ENCODE measurements at places on chromosomes 4 and X. TPM values are rescaled to one million over a fixed set of nuclear protein-coding genes. Genes with fewer than 3 reads are reported as not detected.

Gene KLB
- 0.87 TPM for total RNA-seq

Gene PPEF1
- 1.1 TPM for total RNA-seq

Gene AFF2
- total RNA-seq: 13.4 TPM

Gene TMPRSS11D
- not detected for total RNA-seq

Gene ELMOD2
- total RNA-seq: 19.3 TPM

Gene MAGT1
- total RNA-seq: 64.0 TPM

Gene HSFX3
- total RNA-seq: not detected

Gene MFSD8
- total RNA-seq: 27.8 TPM

GRCh38 chr4:123849495-123849894, 452.9 kb downstream of the SPRY1 start:
- no peak overlapping the region for H3K27ac ChIP-seq
- H3K36me3 ChIP-seq: no peaks in the 10 kb centered on the region
- H3K27me3 ChIP-seq: no peaks in the 10 kb centered on the region
- DNase-seq: no peak

- H3K27ac ChIP-seq: no peak overlapping the region
- no peak for DNase-seq
- H3K4me3 ChIP-seq: no peak overlapping the region
- H3K4me1 ChIP-seq: no peaks in the 10 kb centered on the region
- no peaks in the 10 kb centered on the region for H3K27me3 ChIP-seq
Measured at GRCh38 chr4:141435446-141436225, 200.7 kb upstream of the IL15 start.

DNA sequence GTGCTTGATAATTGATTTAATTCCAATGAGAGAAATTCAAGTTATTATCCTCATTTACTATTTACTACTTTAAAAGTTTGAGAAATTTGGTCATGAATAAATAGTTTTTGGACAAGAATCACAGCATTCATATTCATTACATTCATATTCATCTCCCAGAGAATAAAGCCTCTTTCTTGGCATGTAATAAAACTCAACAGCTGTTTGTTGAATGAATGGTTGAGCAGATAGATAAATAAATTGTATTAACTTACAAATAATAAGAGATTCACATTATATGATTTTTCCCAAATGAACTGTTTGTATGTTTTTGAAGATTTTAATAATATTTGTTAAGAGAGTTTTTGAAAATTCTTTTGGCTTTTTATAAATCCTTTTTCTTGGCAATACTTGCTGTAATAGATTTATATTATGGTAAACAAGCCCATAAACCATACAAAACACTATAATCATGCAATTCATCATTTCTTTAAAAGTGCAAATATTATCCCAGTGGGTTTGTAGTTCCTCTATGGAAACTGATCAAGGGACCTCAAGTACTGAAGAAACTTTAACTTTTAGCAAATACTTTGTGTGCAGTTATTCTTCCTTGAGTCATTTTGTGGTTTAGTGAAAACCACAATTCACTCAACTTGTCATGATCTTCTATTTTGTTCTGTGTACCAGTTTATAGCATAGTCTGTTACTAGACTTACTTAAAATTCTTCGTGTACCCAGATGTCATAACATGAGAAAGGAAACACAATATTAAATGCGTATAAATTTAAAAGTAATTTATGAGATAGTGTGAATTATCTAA, 371.8 kb downstream of the ADGRL3 start:
- no peak overlapping the region for H3K27ac ChIP-seq
- H3K36me3 ChIP-seq: no peaks in the 10 kb centered on the region
- DNase-seq: no peak
- H3K27me3 ChIP-seq: no peaks in the 10 kb centered on the region
- H3K4me3 ChIP-seq: no peak overlapping the region

GRCh38 chr4:79913581-79913980, 159.4 kb downstream of the ANTXR2 start:
- H3K36me3 ChIP-seq: no peaks in the 10 kb centered on the region
- H3K27ac ChIP-seq: no peak overlapping the region
- no peak overlapping the region for H3K4me3 ChIP-seq
- DNase-seq: no peak

DNA sequence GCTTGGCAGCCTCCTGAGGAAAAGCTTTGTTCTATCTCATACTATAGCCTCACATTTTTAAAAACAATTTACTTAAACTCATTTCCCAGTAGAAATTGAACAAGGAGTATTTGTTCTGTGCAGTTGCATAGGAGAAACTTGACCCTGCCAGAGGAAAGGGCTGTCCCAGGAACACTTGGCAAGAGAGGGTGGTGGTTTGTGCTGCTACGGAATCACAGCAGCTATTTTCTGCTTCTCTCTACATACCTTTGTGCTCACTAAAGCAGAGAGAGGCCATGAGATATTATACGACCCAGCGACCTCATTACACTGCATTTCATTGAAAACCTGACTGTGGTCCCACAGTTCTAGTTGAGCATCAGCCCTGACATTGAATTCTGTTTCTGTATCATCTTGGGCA, 83.1 kb upstream of the LANCL3 start:
- no peak overlapping the region for H3K4me3 ChIP-seq
- no peaks in the 10 kb centered on the region for H3K36me3 ChIP-seq
- no peaks in the 10 kb centered on the region for H3K4me1 ChIP-seq
- H3K27me3 ChIP-seq: no peaks in the 10 kb centered on the region

GRCh38 chrX:107753187-107753586, 22.4 kb downstream of the TSC22D3 start:
- no peaks in the 10 kb centered on the region for H3K27me3 ChIP-seq
- H3K4me3 ChIP-seq: no peak overlapping the region
- no peak for DNase-seq

GRCh38 chrX:71283403-71284143, at the start of gene NONO:
Gene NONO (plus strand): TSS chrX:71283635. CDS start chrX:71290638, 7,003 bp downstream.
- H3K4me1 ChIP-seq: peaks cover 12% of the 10 kb centered on the region
- H3K4me3 ChIP-seq: peak within 1 kb of the TSS; percentile 68
- no peaks in the 10 kb centered on the region for H3K36me3 ChIP-seq
- no peaks in the 10 kb centered on the region for H3K27me3 ChIP-seq

DNA sequence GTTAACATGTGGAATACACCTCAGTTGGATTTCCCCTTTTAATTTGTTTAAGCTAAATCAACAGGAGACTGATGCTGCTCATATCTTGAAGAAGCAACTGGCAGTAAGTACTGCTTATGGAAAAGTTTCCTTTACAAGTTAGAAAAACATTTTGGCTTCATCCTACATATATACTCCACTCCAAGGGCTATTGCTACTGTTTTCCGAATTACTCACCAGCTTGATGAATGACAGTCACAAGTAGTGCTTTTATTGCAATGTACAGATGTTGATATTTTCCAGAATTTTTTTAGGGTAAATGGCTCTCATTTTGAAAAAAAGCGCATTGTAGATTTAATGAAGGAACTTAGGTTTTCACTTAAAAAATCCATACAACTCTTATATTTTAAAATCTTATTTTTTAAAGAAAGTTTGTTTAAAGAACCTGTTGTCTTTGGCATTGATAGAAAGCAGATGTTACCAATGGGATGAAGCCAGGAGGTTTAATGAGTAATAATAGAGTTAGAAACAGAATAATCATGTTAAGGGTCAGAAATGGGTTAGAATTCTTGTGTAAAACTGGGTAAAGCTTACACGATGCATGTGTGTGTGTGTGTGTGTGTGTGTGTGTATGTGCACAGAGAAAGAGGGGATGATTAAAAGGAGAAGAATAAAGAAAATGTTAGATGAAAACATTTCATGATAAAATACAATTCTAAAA, 272.9 kb downstream of the CFAP299 start:
- no peaks in the 10 kb centered on the region for H3K27me3 ChIP-seq
- H3K4me3 ChIP-seq: no peak overlapping the region
- DNase-seq: no peak

- no peaks in the 10 kb centered on the region for H3K27me3 ChIP-seq
- no peaks in the 10 kb centered on the region for H3K36me3 ChIP-seq
- no peak overlapping the region for H3K4me3 ChIP-seq
- H3K27ac ChIP-seq: no peak overlapping the region
Measured at GRCh38 chr4:169668069-169668721, 47.8 kb downstream of the CLCN3 start.

DNA sequence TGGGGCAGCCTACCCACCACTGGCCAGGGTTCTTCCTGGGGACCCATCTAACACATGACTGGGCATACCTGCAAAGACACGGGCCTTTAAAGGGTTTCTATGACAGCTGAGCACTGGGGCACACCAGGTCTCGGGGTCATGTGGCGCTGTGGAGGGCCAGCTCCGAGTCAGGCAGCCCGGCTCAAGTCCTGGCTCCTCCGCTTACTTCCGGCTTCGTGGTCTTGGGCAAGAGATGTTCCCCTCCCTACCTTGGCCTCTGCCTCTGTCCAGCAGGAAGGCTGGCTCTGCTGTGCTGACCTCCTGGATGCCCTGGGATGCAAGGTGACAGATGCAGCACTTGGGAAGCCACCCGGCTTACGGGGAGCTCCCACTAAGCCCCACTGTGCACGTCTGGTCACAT, 37.6 kb downstream of the HTRA3 start:
- DNase-seq: peak; percentile 40
- no peak overlapping the region for H3K4me3 ChIP-seq
- no peak overlapping the region for H3K27ac ChIP-seq
- H3K27me3 ChIP-seq: no peaks in the 10 kb centered on the region
- no peaks in the 10 kb centered on the region for H3K4me1 ChIP-seq
- H3K36me3 ChIP-seq: no peaks in the 10 kb centered on the region

GRCh38 chr4:77990456-77990855, 66.7 kb upstream of the FRAS1 start:
- H3K27ac ChIP-seq: no peak overlapping the region
- no peaks in the 10 kb centered on the region for H3K4me1 ChIP-seq
- no peak overlapping the region for H3K4me3 ChIP-seq
- H3K27me3 ChIP-seq: no peaks in the 10 kb centered on the region

- H3K36me3 ChIP-seq: no peaks in the 10 kb centered on the region
- no peaks in the 10 kb centered on the region for H3K27me3 ChIP-seq
- no peak for DNase-seq
- no peak overlapping the region for H3K4me3 ChIP-seq
- H3K4me1 ChIP-seq: peaks cover 17% of the 10 kb centered on the region
Measured at GRCh38 chr4:70927502-70928137, 25.5 kb downstream of the MOB1B start.

Data from upper lobe of right lung (tissue), 1 donor.